ENCODE measurements at places on chromosomes 5 and 9.

DNA sequence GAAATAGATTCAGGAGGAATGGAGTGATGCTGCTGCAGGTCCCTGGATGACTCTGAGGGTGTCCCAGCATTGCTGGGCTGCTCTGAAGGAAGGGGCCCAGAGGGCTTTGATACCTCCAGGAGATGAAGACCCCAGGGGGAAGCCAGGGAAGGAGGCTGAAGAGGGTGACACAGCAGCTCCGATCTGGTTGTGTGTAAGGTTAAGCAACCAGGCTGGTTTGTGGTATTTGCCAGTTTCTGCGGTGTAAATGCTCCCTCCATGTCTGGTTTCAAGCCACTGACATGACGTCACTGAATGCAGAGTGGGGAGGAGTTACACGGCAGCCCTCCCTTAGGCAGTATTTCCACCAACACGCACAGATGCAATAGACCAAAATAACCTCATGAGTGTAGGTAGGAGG lies 40.0 kb upstream of the ORM1 start:
- ATAC-seq = no peak

DNA sequence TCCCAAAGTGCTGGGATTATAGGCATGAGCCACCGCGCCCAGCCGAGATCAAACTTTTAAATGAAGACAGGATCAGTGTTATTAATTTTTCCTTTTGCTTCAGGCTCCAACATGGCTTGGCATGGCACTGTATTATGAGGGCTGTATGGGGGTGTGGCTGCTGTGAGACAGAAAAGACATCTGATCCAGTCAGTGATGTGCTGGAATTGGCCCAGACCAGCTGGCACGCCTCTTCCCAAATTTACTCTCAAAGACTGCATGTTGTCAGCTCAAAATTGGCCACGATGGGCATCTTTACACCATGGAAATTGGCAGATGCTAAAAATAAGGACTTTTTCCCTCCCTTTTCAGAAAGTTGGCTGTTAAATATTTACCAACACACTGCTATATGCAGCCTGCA lies 12.1 kb upstream of the COL27A1 start:
- ATAC-seq = no peak

DNA sequence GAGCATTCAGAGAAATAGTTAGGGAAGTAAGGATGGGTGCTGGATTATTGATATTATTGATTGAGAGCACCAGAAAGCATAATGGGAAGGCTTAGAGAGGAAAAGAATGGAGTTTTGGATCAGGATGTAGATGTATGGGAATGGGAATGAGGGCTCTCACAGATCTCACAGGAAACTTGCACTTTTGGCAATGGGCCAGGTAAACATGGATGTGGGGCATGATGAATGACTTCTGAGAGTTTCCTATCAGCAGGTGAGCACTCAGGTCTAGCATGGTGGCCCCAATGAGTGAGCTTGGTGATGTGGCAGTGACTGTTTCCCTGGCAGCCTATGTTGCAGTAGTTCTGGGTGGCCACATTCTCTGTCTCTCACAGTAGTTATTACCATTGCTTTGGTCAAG lies 283.8 kb downstream of the FBXL7 start:
- ATAC-seq = no peak

DNA sequence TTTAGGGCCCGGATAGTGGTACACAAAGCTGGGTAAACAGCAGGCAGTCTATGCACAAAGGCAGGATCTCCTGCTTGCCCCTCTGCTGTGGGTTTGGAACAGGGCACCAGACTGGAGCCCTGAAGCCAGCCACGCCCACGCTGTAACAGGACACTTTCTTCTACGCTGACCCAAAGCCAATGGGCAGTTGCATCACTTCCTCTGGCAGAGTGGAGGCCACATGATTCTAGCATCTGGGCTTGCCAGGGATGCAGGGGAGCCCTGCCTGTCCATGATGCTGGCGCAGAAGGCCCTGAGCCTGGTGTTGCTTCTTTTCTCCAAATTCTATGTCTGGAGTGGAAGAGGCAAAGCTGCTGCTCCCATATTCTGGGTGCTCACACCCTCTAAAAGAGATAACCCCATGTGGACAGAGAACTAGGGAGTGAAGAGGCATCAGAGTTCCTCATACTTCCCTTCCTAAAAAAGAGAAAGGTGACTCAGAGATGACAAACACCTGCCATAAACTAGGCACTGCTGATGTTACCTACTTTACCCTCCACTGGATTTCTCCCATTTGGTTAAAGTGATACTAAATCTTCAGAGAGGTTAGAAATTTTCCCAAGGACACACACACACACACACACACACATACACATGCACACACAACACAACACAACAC lies 260.3 kb upstream of the KLF4 start:
- no peak for ATAC-seq

DNA sequence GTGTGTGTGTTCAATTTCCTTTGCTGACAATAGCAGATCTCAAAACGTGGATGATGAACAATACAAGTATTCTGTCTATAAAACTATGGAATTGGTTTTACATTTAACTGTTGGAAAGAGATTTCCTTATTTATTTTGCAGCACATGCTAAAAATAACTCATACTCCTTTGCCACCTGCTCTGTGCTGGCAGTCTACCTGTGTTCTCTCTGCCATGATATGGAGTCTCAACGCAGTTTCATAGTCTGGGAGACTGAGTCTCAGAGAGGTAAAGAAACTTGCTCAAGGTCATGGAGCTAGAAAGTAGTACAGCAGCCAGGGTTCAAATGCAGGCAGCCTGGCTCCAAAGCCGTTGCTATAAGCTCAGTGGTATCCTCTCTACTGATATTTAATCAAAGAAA lies 466.0 kb upstream of the DAP start:
- no peak for ATAC-seq

DNA sequence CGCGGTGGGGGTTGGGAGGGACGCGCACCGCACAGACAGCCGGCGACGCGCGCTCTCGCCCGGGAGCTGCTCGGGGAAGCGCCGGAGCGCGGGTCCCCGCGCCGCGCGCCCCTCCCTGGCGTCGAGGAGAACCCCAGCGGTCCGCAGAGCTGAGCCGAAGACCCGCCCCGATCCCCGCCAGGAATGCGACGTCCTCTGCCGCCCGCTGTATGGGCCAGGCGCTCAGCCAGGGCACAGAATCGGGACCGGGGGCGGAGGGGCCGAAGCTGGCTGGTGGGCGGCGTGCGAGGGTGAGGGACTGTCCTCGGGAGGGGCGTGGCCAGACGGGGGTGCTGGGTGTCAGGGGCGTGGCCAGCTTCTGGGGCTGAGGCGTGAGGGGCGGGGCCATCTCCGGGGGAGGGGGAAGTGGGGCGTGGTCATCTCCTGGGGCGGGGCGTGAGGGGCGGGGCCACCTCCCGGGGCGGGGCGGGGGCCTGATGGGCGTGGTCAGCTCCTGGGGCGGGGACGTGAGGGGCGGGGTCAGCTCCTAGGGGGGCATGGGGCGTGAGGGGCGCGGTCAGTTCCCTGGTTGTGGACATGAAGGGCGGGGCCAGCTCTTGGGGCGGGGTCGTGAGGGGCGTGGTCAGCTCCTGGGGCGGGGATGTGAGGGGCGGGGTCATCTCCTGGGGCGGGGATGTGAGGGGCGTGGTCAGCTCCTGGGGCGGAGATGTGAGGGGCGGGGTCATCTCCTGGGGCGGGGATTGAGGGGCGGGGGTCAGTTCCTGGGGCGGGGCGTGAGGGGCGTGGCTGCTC lies 965 bp downstream of the PTGDS start:
- no peak for ATAC-seq

- peak; percentile 62 for ATAC-seq
Observed at GRCh38 chr9:21395778-21396717, 10.8 kb upstream of the IFNA2 start.

GRCh38 chr9:100058699-100059579 lies 39.9 kb downstream of the ERP44 start:
- peak; percentile 86 for ATAC-seq

DNA sequence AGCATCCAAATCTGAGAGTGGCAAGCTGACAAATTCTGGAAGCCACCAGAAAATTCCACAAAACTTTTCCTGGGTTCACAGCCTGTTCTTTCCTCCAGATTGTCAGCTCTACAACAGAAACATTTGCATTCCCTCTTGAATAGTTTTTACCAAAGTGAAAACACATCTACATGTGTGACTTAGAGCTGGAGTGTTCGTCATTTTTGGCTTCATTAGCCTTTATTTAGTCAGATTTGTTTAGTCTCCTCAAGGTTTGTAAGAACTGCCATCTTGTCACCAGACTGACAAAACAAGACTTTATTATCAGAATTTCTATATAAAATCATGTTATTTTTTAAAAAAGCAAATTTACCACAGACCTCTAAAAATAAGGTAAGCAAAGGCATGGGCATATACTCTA lies 347.3 kb downstream of the TRIM36 start:
- ATAC-seq = no peak

DNA sequence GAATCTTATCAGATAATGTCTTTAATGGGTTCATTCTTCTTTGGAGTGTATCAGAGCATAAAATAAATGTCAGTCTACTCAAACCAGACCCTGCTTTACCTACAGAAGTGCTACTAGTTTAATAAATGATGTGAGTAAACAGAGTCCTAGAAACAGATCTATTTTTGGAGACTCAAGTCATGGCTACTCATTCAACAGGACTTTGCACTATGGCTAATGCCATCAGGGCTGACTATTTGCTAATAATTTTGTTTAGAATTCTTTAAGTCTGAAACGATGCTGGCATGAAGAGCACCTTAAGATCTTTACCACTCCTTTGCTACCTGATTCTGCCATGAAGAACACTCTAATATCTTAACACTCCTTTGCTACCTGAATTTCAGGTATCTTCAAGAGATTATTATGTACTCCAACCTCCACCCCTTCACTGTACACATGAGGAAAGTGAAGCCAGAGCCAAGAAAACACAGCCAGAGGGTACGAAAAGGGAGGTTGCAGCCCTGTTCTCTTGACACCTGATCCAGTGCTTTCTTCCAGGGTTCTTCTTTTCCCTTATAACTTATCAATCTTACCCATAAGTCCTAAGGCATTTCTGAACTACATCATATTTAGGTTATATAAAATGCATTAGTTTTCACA lies 62.4 kb downstream of the ZNF608 start:
- no peak for ATAC-seq

GRCh38 chr9:132401824-132402223 lies 4.8 kb downstream of the TTF1 start:
- no peak for ATAC-seq

- no peak for ATAC-seq
Observed at GRCh38 chr5:103223031-103223955, 35.3 kb upstream of the MACIR start.

DNA sequence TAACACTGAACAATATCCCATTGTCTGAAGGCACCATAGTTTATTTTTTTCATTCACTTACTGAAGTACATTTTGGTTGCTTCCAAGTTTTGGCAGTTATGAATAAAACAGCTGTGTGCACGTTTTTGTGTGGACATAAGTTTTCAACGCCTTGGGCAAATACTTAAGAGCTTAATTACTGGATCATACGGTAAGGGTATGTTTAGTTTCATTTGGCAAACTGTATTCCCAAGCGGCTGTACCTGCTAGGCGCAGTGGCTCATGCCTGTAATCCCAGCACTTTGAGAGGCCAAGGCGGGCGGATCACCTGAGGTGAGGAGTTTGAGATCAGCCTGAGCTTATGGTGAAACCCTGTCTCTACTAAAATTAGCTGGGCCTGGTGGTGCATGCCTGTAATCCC lies 63.7 kb upstream of the FAM120A start:
- no peak for ATAC-seq

- ATAC-seq = no peak
Observed at GRCh38 chr9:78805771-78806170, 508.8 kb downstream of the PSAT1 start.

DNA sequence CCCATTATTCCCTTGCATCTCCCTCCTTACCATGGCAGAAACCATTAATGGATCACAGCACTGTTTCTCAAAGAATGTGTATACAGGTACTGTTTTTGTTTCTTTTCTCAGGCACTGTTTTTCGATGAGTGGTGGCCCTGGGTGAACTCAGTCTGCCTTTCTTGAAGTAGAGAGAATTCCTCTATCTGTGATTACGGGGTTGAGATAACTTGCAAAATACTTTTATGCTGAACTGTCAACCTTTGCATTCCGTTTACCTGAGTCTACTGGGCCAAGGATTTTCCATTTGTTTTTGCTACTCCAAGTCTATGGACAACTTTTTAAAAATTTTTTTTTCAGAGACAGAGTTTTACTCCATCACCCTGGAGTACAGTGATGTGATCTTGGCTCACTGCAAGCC lies 82.7 kb upstream of the CLINT1 start:
- no peak for ATAC-seq

DNA sequence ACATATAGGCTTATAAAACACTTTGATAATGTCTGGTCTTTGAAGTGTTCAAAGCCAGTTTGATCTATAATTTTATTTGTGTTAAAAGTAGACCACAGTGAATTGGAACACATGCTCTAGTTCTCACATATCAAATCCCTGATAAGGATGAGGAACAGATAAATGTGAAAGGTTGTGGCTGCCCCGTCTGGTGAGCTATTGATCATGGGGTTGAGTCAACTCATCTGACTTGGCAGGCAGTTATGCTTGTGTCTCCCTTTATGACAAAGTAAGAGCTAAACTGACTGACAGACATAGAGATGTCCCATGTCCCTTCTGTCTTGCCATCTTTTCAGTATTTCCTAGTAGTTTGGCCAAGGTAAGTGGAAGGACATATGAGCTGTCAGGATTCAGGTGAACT lies 2.9 kb upstream of the ERMP1 start:
- no peak for ATAC-seq

DNA sequence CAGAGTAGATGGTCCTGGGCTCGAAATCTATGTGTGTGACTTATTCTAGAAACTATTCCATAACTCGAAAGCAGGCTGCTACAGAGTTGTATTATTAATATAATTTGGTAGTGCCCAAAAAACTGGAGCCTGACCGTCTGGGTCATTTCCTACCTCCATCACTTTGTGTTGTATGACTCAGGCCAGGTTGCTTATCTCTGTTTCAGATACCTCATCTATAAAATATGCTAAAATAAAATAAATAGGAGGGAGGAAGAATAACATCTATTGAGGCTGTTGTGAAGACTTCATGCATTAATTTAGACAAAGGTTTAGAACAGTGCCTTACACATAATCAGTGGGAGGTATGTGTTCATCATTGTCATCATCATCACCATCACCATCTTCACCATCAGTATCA lies 57.7 kb downstream of the PDE4D start:
- ATAC-seq = no peak

DNA sequence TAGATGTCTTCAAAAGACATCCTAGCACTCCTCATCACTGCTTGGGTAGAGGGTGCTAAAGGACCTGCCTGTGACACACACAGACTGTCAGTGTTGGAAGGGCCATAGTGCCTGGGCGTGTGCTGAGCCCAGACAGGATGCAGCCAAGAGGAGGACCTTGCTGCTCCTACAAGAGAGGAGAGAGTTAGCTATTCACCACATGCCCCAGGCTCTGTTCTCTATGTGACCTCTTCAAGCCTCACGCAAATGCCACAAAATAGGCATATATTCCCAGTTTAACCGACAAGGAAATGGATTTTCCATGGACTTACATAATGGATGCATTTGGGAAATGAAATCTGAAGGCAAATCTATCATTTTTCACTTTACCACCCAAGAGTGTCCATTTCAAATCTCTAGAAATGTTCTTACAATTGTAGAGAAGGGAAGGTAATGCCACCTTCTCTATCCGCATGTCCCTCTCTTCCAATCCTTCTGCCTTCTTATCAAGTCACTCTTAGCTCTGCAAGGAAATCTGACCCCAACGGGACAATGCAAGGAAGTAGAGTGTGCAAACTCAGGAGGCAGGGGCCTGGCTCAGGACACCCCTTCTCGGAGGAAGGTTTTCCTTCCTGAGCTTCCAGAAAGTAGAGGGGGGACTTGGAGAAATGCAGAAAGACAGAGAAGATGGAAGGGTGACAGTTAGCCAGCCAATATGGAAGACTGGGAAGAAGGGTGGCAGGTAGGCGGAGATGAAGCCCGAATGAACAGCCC lies 49.5 kb downstream of the TRIM32 start:
- ATAC-seq = no peak
